ENCODE measurements at places on chromosomes 5 and 9.

DNA sequence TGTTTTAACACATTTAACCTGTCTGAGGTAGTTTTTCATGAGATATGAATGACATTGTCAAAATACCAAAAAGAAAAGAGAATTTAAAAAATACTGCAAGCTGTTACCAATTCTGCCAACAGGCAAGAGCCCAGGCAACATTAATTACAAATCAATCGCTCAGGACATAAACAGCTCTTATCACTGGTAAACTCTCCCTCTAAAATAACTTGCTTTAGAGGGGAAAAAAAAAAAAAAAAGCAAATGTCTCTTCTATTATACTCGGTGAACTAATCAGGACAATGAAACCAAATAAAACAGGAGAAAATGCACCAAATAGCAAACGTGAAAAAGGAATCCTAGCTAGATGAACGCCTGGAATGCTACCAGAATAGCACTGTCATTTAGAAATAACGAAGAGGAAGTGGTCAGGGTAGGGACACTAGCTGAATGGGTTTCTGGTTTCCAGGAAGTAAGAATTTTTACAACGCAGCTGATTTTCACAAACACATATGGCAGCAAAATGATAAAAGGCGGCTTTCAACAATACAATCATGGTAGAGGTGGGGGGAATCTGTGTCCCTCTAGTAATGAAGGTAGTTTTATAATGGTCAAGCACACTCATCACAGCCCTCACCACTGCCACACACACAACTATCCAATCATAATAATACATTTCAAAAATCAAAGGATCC is 94.9 kb downstream of the DENND1A start:
- H3K4me3 ChIP-seq: no peak overlapping the region
- H3K27ac ChIP-seq: no peak overlapping the region
- no peaks in the 10 kb centered on the region for H3K4me1 ChIP-seq

DNA sequence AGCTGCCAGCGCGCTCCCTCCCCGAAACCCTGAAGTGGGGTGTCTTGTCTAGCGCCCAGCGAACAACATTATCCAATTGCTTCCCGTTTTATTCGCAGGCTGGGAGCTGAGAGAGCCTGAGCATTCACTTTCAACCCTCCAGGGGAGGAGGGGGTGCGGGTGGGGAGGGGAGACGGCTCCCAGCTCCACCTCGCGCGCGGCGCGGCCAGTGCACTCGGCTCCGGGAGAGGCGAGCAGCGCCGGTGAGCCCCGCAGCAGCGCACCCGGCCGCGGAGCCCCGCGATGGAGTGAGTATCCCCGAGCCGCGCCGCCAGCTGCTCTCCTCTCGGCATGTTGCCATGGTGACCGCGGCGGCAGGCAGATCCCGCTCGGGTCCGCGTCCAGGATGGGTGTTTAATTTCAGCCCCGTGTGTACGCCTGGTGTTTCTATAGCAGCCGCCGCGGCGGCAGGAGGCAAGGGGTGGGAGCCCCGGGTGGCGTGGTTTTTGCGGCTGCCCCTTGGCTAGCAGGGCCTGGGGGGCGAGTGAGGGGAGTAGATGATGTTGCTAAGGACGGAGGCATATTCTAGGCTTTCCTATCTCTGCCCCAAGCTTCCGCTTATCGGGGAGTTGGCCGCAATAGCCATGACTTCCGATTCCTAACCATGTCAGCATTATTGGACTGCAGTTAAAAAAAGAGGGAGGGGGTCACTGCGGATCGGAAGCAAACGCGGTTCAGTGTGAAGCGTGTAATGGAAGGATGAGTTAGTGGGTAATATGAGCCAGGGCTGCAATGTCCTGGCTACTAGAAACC is 139.2 kb upstream of the PALM2AKAP2 start:
- H3K4me1 ChIP-seq: no peaks in the 10 kb centered on the region
- DNase-seq: no peak
- no peak overlapping the region for H3K27ac ChIP-seq
- peak overlapping the region; percentile 11 for H3K4me3 ChIP-seq

DNA sequence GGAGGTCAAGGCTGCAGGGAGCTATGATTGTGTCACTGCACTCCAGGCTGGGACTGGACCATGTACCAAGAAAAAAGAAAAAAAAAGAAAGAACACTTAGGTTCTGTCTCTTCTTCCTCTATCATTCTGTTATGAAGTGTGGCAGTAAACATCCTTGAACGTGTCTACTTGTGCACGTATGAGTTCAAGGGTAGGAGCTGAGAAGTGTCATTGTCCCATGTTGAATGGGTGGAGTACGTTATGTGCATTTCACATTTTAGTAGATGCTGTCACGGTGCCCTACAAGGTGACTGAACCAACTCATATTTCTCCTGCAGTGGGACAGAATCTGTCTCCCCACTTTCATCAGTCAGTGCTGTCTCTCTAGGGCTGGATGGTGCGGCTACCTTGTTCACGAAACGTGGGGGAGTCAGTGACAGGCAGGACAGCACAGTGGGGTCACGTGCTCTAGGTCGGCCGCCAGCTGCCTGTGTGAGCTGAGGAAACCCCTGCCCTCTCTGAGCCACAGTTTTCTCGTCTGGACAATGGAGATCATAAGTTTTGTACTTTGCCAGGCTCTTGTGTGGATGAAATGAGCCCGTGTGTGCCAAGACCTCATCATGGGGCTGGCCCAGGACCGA is 47.2 kb downstream of the GTF3C4 start:
- H3K4me3 ChIP-seq: no peak overlapping the region
- H3K36me3 ChIP-seq: no peaks in the 10 kb centered on the region
- no peak overlapping the region for H3K27ac ChIP-seq

GRCh38 chr9:26210338-26210851 is 532.2 kb upstream of the TUSC1 start:
- H3K27me3 ChIP-seq: no peaks in the 10 kb centered on the region
- no peak overlapping the region for H3K27ac ChIP-seq
- H3K4me1 ChIP-seq: no peaks in the 10 kb centered on the region
- H3K36me3 ChIP-seq: no peaks in the 10 kb centered on the region
- no peak for DNase-seq

DNA sequence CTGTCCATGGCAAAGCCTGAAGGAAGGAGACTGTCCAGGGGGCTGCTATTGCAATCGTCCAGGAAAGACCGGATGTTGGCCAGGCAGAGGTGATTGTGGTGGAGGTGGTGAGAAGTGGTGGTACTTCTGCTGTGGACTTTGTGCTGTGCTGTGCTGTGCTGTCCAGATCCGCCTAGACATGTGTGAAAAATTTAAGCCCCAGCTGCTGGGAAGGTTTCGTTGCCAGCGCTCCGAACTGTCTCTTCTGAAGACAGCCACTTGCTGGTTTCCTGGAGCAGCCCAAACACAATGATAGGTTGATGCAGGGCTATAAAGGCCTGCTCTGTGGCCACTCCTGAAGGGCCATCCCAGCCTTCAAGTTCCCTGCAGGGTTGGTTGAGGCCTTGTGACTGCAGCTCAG is 223.0 kb upstream of the MPDZ start:
- no peak for DNase-seq
- H3K27me3 ChIP-seq: no peaks in the 10 kb centered on the region
- H3K4me1 ChIP-seq: no peaks in the 10 kb centered on the region

- H3K4me3 ChIP-seq: no peak overlapping the region
- peak; percentile 66 for DNase-seq
- H3K27me3 ChIP-seq: no peaks in the 10 kb centered on the region
- H3K4me1 ChIP-seq: no peaks in the 10 kb centered on the region
- H3K36me3 ChIP-seq: no peaks in the 10 kb centered on the region
Observed at GRCh38 chr9:16559418-16560188, 310.9 kb downstream of the BNC2 start.

- H3K27me3 ChIP-seq: no peaks in the 10 kb centered on the region
- H3K36me3 ChIP-seq: no peaks in the 10 kb centered on the region
- no peak overlapping the region for H3K4me3 ChIP-seq
- no peaks in the 10 kb centered on the region for H3K4me1 ChIP-seq
Observed at GRCh38 chr5:54561651-54562050, 44.1 kb downstream of the SNX18 start.
